ENCODE measurements at places on chromosomes 11 and 22.

DNA sequence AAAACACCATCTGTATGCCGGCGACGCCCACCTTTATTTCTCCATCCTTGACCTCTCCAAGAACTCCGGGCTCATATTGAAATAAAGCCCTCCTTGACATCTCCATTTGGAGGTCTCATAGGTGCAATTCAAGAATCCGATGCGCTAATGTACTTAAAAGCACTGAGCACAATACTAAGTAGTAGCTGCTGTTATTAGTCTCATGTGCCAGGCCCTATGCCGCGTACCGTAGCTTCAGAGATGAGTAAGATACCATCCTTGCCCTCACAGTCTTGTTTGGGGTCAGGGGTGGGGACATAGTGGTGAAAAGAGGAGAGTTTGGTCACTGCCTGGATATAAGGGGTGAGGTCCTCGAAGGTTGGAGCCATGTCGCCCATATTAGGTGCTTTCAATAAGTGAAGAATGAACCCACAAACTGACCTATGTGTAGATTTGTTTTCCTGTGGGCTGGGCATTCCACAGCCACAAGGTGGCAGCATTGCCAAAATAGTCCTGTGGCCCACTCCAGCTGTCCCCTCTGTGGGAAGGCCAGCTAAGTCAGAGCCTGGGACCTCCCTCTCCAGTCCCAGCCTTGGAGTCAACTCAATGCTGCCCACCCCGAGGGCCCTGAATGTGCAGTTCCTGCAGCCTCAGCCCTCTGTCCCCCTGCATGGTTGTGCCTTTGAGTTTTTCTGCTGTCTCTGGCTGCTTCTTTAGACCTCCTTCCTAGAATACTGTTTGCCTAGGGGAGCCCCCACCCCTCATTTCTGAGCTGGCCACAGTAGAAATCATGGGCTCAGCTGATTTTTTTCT is 6.5 kb downstream of the DCPS start:
- peak; percentile 55 for DNase-seq

- no peak for DNase-seq
These were observed at the start of gene IL18 for GRCh38 chr11:112163875-112164685. TSS of gene IL18 (minus strand) at chr11:112164094. CDS start at chr11:112155053, 9,041 bp downstream.

- no peak for DNase-seq
These were observed 45.7 kb downstream of the TTC17 start for GRCh38 chr11:43404406-43404805.

DNA sequence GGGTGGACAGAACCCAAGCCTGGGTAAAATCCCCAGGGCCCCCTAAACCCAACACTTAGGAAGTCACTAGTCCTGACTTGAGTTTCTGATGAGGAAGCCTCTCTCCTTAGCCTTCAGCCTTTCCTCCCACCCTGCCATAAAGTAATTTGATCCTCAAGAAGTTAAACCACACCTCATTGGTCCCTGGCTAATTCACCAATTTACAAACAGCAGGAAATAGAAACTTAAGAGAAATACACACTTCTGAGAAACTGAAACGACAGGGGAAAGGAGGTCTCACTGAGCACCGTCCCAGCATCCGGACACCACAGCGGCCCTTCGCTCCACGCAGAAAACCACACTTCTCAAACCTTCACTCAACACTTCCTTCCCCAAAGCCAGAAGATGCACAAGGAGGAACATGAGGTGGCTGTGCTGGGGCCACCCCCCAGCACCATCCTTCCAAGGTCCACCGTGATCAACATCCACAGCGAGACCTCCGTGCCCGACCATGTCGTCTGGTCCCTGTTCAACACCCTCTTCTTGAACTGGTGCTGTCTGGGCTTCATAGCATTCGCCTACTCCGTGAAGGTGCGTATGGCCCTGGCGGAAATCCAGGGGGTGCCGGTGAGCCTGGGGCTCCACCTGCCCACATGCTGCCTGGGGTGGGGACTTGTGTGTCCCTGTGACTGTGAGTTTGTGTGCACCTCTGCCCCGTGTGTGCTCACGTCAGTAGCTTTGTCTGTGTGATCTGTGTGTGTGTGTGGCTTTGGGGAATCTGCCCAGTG is at the start of gene IFITM1:
IFITM1 (plus strand) TSS at position 254 of the 767 bp plus-strand sequence; CDS start at position 385, 131 bp downstream.
- peak; percentile 75 for DNase-seq

DNA sequence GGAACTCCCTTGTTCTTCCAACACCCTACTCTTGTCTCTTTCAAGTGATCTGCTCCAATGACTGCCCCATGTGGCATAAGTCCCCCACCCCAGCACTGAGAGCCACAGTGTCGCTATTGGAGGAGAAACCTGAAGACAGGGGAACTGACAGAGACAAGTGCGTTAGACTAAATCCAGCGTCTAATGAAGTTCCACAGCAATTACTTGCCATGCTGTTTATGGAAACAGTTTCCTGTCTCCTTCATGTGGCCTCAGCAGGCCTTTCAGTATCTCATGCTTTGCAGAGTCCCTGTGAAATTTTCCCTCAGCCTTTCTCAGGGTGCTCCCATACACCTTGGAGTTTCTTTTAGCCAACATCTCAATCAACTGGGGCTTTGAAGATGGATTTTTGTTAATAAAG is 277.4 kb downstream of the ETS1 start:
- DNase-seq = no peak

DNA sequence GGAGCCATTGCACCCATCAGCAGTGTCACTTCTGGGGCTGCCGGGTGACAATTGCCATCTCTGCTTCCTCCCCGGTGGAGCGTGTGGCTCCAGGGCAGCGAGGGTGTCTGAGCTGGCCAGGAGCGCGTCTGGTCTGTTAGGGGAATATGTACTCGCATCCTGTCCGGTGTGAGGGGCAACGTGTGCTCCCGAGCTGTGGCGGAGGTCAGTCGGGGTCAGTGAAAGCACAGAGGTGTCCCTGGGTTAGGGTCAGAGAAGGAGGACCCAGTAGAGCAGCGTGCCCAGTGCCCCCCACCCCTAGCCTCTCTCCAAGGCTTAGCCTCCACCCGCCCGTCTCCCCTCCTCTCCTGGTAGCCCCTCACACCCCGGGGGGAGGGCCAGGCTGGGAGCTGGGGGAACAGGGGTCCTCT is 1.5 kb downstream of the CLCF1 start:
- no peak for DNase-seq

DNA sequence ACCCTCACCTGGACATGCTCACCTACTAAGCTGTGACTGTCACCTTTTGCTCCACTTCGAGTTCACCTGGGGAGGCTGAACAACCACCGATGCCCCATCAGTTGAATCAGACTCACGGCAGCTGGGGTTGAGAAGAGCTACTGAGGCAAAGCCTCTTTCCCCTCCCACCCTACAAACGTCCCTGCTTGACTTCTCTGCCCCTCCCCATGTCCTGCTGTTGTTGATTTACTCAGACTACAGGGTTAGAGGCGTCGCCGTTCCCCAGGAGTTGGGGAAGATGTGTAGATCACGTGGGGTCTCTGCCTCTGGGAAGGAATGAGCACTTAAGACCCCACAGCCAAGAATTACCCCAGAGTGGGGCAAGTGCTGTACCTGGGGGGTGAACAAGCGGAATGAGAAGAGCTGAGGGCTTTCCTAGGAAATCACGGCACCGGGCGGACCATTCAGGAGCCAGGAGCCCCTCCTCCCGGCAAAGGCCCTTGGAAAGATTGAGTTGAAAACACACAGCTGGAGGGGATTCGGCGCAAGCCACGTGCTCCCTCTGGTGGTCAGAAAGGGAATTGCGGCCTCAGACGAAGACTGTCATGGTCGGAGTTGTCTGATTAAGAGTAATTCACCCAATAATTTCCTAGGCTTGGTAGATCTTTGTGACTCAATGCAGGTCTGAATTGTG is 7.0 kb downstream of the FXYD2 start:
- DNase-seq = peak; percentile 37

DNA sequence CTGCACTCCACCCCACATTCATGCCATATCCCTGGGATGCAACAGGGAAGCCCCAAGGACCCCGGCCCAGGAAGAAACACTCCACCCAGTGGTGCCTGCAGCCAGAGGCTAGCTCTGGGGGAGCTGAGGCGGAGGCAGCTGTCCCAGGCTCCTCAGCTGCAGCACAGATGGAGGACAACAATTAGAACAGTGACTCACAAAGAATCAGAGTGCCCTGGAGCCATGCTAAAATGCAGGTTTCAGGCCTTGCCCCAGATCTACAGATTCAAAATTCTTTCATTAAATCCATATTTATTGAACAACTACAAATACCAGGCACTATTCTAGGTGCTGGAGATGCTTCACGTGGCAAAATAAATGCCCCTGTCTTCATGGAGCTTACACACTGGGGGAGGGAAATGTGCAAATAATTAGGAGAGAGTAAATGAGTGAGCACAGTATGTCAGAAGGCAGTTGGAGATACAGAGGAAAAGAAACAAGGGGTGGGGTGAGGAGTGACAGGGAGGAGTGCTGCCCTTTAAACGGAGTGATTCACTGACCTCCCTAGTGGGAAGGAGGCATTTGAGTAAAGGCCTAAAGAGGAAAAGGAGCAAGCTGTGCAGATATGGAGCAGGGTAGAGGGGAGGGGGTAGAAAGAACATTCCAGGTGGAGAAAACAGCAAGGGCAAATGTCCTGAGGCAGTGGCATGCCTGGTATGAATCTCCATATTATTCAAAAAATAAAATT is 73.3 kb upstream of the CSNK2A3 start:
- DNase-seq = no peak

DNA sequence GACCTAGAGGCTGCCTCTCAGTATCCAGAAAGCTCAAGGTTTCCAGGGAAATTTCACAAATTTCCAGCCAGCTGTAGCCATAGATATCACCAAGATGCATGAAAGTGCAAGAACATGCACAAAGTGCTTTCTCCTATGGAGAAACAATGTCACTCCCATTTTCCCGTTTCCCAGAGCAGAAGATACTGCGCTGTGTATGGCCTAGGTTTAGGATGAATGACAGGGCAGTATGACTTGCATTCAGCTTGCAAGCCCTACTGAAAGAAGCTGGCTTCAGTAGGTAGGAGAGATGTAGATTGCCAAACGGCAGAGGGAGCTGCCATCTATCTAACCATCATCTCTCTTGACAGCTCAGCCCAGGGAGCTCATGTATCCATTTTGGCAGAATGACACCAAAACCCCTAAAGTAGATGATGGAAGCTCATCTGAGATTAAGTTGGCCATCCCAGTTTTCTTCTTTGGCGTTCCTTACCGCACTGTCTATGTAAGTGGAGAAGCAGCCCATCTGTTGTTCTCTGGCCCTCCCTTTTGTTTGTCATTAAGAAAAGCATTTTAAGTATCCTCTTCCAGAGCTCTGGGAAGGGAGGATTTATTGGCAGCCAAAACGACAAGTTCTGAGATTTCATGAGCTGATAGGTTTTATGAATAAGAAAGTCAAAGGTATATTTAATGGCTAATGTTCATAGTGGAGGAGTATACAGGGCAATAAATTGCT is 4.6 kb downstream of the TECTA start:
- no peak for DNase-seq

- no peak for DNase-seq
These were observed 81.4 kb downstream of the CDKN1C start for GRCh38 chr11:2804189-2804588.

- no peak for DNase-seq
These were observed 11.0 kb downstream of the CRELD2 start for GRCh38 chr22:49929211-49929979.

GRCh38 chr22:28918550-28919271 is 35.3 kb downstream of the ZNRF3 start:
- no peak for DNase-seq

DNA sequence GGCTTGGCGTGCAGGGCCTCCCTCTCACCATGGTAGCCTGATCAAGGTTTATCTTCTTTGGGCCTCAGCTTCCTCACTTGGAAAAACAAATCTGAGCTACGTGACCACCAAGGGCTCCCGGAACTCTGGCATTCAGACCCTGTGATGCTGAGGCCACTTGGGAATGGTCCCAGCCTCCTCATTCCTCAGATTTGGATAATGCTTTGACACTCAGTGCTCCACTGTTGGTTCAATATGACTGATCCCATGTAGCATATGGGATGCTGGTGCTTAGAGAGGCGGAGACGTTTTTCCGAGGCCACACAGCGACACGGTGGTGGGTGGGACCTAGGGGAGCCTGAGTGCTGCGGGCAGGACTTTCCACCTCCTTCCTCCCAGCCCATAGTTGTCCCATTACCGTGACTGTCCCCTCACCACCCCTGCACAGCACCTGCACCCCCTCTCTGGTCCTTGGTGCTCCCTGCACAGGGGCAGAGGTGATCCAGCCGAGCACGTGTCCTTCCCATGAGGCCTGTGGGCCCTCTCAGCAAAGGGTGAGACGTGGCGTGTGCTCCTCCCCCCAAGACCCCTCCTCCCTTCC is 23.1 kb downstream of the MB start:
- DNase-seq = no peak

- no peak for DNase-seq
These were observed 11.4 kb downstream of the FAM181B start for GRCh38 chr11:82722231-82722630.

DNA sequence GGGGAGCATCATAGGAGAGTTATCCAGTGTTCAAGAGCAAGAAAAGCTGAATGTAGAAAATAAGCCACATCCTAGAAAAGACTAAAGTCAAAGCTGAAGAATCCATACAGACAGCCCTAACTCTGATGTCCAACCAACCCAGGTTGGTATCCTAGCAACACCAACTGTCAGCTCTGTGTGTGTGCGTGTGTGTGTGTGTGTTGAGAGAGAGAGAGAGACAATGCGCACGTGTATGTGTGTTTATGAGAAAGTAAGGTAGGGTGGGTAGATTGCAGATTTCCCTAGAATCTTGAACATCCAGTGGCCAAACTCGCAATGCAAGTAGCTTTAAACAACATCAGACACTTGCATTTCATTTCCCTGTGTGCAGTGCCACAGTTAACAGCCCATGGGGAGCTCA is 274.9 kb downstream of the FAM181B start:
- no peak for DNase-seq

- DNase-seq = peak; percentile 33
These were observed 19.7 kb upstream of the APOL3 start for GRCh38 chr22:36180038-36180880.

- DNase-seq = no peak
These were observed 717.0 kb upstream of the CCDC179 start for GRCh38 chr11:23577296-23577695.

DNA sequence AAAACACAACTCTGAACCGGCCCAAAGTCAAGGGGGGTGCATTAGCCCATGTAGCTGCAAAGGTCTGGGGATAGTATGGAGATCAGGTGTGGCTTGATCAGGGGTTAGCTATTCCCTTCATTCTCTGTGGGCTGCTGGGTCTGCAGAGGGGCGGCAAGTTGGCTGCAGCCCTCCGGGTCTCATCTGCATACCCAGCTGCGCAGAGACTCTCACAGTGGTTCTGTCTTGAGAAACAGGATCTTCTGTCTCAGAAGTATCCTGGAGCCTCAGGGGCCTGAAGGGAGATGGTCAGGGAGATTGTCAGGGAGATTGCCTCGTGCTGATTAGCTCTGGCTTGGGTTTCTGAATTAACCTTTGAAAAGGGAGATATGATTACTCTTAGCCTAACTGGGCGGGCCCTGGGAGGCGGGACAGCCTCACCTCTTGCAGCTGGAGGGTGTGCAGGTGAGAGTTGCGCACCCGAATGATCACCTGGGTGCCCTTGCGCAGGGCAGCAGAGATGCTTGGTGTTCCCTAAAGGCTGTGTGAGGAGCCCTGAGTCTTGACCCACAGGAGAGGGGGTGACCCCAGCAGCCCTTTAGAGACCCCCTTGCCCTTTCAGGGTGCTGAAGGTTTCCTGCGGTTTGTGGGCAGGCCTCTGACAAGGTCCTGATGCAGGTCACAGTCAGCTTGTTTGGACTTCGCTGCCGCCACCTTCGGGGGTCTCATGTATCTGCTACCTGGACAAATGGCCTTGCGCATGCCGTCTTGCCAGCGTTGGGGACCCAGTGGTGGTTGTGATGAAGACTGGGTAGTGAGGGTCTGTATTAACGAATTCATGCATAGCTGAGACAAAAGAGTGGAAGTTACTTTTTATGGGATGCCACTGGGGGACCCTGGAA is 7.3 kb downstream of the ARHGAP8 start:
- no peak for DNase-seq

- DNase-seq = no peak
These were observed 53.2 kb downstream of the GRIK4 start for GRCh38 chr11:120564573-120565311.

- no peak for DNase-seq
These were observed 37.6 kb upstream of the MTNR1B start for GRCh38 chr11:92931746-92932422.

Data from astrocyte of the cerebellum (primary cell).